ENCODE measurements at places on chromosomes 6 and 20.

GRCh38 chr6:131052181-131052580 lies 10.9 kb downstream of the EPB41L2 start:
- no peak for DNase-seq

- no peak for DNase-seq
Measured at GRCh38 chr6:53943395-53943794, 148.6 kb downstream of the LRRC1 start.

DNA sequence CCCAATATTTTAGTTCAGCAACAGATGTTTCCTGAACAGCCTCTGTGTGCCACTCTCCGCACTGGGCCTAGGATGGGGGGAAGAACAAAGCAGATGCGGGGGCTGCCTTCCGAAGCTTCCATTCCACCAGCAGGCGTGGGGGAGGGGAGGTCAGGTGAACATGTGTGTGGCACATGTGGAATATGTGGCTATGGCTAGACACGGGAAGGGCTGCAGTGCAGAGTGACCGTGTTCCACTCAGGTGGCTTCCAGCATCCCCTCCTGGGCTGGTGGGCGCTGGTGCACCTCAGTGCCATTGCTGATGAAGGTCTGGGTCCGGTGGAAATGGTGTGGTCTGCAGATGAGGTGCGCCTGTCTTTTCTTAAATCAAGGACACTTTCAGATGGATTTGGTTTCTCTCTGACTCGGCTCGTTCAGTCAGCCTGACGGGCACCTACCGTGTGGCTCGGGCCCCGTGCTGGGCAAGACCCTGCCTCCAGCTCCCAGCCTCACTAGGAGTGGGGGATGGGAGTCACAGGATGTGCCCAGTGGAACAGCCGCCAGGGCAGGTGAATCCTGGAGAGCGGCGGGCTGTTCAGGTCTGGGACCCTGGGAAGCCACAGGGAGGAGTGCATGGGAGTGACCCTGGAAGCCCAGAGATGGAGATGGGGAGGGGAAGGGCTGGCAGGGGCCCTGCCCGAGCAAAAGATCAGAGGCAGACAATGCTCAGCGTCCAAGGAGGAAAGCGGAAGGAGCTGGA lies 111.0 kb downstream of the SYCP2 start:
- DNase-seq = no peak

GRCh38 chr6:53238311-53238710 lies 89.7 kb upstream of the GCM1 start:
- no peak for DNase-seq

GRCh38 chr6:45044086-45044485 lies 284.0 kb upstream of the RUNX2 start:
- no peak for DNase-seq

DNA sequence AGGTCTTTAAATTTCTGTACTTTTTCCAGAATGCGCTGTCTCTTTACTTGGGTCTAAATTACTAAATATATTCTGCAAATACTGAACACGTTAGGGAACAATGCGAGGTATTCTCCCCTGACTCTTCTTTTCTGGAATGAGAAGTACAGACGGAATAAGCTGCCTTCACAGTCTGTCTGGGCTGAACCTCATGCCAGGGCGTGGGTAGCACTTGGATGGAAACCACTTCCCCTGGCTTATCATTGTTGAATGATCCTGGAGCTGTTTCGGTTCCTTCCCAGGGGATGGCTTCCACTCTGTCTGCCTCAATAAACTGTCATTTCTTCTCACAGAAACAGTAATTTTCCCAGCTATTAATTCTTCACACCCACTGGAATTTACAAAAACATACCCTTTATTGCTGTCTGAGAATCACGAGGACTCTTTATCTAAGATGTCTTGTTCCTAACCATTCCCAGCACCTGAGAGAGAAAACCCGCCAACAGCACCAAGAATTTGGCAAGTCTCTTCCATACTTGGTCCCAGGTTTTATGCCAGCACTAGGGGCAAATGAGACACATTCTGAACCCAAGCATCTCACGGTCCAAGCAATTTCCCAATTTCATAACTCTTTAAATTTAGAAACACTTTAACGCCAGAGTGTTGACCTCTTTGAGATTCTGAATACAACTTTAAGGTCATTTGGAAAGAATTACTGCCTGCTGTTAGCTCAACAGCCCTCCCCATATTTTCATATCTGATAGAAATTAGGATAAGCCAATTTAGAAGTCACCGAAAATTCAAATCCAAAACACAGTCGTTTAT lies 43.2 kb upstream of the ADGRF5 start:
- DNase-seq = no peak
